ENCODE measurements at places on chromosomes 11 and 22. TPM values are rescaled to one million over a fixed set of nuclear protein-coding genes. Genes with fewer than 3 reads are reported as not detected.

Gene TENM4
- not detected for total RNA-seq

Gene C11orf91
- not detected for total RNA-seq

Gene IFITM10
- 0.20 TPM for total RNA-seq

Gene OR10D3
- not detected for total RNA-seq

Gene DSCAML1
- total RNA-seq: not detected

Gene TBX1
- 14.5 TPM for total RNA-seq

Gene CASP4
- total RNA-seq: 205 TPM

Gene LRFN4
- 40.2 TPM for total RNA-seq

Gene RFPL1
- not detected for total RNA-seq

Gene MYEOV
- 10.7 TPM for total RNA-seq

Gene CFAP300
- not detected for total RNA-seq

Data from mammary microvascular endothelial cell (primary cell).